ENCODE measurements at places on chromosomes 11 and 22. TPM values are rescaled to one million over a fixed set of nuclear protein-coding genes. Genes with fewer than 3 reads are reported as not detected.

The CD82 gene
- 5.6 TPM for total RNA-seq

The BCO2 gene
- 12.5 TPM for total RNA-seq

The TXN2 gene
- total RNA-seq = 13.1 TPM

The FAR1 gene
- total RNA-seq = 114 TPM

The BCR gene
- total RNA-seq = 79.8 TPM

The SMIM35 gene
- total RNA-seq = not detected
